ENCODE measurements at places on chromosomes 7 and 10. TPM values are rescaled to one million over a fixed set of nuclear protein-coding genes. Genes with fewer than 3 reads are reported as not detected.

Gene GTPBP4
- 51.5 TPM for total RNA-seq

Gene C10orf67
- total RNA-seq = 0.28 TPM

Gene HTR7
- total RNA-seq = 10.4 TPM

Gene FOXP2
- 0.46 TPM for total RNA-seq

Gene ACTL6B
- not detected for total RNA-seq

Gene MBLAC1
- 2.1 TPM for total RNA-seq

Gene MASTL
- 14.6 TPM for total RNA-seq

Gene CABCOCO1
- not detected for total RNA-seq

Gene SLC13A1
- not detected for total RNA-seq

Gene PGAM2
- not detected for total RNA-seq

Gene AQP1
- not detected for total RNA-seq

Gene ADCYAP1R1
- not detected for total RNA-seq

Gene CYP51A1
- 149 TPM for total RNA-seq

Gene RALA
- 21.7 TPM for total RNA-seq

Gene NPC1L1
- not detected for total RNA-seq

Gene TMEM236
- total RNA-seq = 0.07 TPM

Gene CLCN1
- 0.21 TPM for total RNA-seq

Gene NRP1
- 34.3 TPM for total RNA-seq

Gene SNCG
- total RNA-seq = 8.9 TPM

Gene ENTPD1
- not detected for total RNA-seq

Gene TPK1
- total RNA-seq = 1.1 TPM

Gene ANKRD16
- 14.9 TPM for total RNA-seq

Gene SYT15
- total RNA-seq = not detected

Gene SEPTIN7
- total RNA-seq = 132 TPM

Gene MYL10
- not detected for total RNA-seq

Gene ATP5F1C
- total RNA-seq = 366 TPM

Gene CPEB3
- total RNA-seq = 0.51 TPM

Gene SNX8
- 32.9 TPM for total RNA-seq

Gene ACTR3C
- total RNA-seq = 1.8 TPM

Gene AVPI1
- total RNA-seq = 65.2 TPM

Gene PILRA
- not detected for total RNA-seq

Gene GPR158
- not detected for total RNA-seq

Gene ANKRD30A
- total RNA-seq = not detected

Gene GNAT3
- total RNA-seq = not detected

Gene SPDYE9
- total RNA-seq = not detected

Gene RAPGEF5
- 3.3 TPM for total RNA-seq

Gene PLA2G12B
- not detected for total RNA-seq

Gene NPSR1
- not detected for total RNA-seq

Gene COL1A2
- 17.6 TPM for total RNA-seq

Gene CALHM3
- total RNA-seq = not detected

Gene CPA2
- total RNA-seq = not detected

Gene PIK3AP1
- 0.14 TPM for total RNA-seq

Gene SPAM1
- not detected for total RNA-seq

Gene AGR2
- 69.2 TPM for total RNA-seq

Gene EMX2
- not detected for total RNA-seq

Gene OR2A12
- total RNA-seq = not detected

Gene CPA5
- total RNA-seq = not detected

Gene PCLO
- total RNA-seq = 3.1 TPM

Gene LDB3
- total RNA-seq = not detected

Gene MARVELD1
- 24.3 TPM for total RNA-seq

Gene ZNF804B
- total RNA-seq = not detected

Gene CCAR1
- 24.2 TPM for total RNA-seq

Gene SDK1
- 0.21 TPM for total RNA-seq

Gene ZPBP
- not detected for total RNA-seq

Gene TMEM184A
- 23.9 TPM for total RNA-seq

Measured in airway epithelial cell (primary cell).